MM.1S (cell line): ENCODE measurements at places on chromosomes 1 and 21.
A peak's percentile ranks its signal among the peaks of the same experiment; 100 is the strongest.

GRCh38 chr1:7454895-7455784 lies 316.0 kb upstream of the VAMP3 start:
- DNase-seq, result no peak

GRCh38 chr1:5651964-5652821 lies 340.0 kb downstream of the NPHP4 start:
- DNase-seq, result no peak

- DNase-seq, result no peak
These were observed 19.7 kb upstream of the FASLG start for GRCh38 chr1:172638885-172639831.

DNA sequence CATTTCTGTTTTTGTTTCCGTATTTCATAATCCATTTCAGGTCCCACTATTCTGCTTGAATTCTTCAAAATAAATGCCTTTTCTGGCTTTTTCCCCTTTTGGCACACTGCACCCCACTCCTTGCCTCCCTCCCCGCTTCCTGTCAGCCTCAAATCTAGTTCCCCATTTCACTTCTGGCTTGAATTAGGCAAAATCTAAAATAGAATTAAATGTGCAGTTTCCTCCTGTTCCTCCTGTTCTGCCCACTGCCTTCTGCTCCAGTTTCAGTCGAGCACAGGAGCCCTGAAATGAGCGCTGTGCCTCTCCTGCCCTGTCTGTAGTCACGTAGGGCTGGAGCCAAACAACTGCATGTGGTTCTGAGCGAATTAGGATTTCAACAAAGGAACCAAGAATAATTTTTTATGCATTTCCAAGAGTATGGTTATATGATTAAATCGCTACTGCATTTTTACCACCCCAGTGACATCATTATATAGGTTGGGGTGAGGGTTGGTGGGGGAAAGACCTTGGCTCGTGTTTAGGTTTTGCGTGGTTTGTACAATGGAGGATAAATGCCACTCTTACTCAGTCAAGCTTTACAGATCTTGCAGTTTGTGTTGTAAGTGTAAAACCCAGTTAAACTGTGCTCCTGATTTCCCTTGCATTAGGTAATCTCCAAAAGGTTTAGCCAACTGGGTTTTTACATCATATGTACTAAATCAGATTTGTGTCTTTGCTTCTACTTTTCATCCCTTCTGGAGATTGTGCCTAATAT lies 114.9 kb downstream of the VPS13D start:
- DNase-seq, result no peak

DNA sequence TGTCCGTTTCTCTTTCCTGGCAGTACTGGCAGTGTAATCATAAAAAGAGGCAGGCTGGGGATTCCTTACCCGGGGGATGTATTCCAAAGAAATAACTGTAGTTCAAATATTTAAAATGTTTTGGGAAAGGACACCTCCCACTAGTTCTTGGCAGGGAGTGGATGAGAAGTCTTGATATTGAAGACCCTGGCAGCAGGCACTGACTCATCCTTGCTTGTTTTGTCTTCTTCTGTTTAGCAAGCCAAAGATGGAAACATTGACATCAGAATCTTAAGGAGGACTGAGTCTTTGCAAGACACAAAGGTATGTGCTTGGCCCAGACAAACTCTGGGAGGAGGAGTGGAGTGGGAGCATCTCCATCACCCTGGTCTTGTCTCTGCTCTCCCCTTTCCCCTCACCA lies 639 bp downstream of the IL20 start:
- no peak for DNase-seq

- no peak for DNase-seq
These were observed 384.7 kb downstream of the SRGAP2C start for GRCh38 chr1:121569428-121569827.

DNA sequence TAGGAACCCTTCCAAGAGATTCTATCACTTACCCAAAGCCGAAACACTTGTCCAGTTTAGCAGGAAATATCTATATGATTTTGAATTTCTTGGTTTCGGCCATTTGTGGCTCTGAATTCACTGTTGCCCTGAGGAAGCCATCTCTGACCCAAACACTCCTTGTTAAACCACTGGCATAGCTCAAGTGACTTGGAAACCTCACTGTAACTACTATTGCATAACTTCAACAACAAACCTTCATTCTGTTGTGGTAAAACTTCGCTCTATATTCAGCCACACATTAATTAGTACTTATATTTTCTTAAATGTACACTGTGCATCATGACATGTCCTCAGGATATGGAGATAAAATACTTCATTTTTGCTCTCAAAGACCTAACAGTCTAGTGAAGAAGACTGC lies 63.2 kb downstream of the ST6GALNAC3 start:
- DNase-seq, result no peak

- no peak for DNase-seq
These were observed 586 bp downstream of the COL24A1 start for GRCh38 chr1:86155807-86156565.

- DNase-seq, result no peak
These were observed 8.9 kb downstream of the PLA2G2F start for GRCh38 chr1:20147846-20148570.

DNA sequence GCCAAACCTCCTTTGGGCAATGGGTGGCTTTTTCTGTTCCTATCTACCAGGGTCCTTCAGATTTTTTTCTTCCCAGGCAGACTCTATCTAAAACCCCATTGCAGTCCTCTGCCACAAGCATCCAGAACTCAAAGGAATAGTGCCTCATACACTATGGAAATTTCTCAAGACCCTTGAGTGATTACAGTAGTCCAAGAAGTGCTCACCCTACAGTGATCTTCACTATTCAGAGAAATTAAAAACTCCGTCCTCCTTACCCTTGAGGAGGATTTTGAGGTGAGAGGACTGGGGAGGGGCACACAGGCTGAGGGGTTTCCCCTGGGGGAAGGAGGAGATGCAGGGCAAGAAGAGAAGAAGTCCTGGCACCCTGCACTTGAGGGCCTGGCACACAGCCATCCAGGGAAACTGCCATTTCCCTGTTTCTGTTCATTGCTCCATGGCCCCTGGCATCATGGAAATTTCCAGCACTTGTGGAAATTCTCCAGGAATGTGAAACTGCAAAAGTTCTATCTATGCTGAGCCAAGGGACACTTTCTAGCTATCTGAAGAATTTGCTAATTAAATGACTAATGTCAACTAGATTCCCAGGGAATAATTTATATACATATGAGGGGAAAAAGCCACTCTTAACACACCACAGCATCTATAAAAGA lies 102.5 kb upstream of the ATP1B1 start:
- no peak for DNase-seq

DNA sequence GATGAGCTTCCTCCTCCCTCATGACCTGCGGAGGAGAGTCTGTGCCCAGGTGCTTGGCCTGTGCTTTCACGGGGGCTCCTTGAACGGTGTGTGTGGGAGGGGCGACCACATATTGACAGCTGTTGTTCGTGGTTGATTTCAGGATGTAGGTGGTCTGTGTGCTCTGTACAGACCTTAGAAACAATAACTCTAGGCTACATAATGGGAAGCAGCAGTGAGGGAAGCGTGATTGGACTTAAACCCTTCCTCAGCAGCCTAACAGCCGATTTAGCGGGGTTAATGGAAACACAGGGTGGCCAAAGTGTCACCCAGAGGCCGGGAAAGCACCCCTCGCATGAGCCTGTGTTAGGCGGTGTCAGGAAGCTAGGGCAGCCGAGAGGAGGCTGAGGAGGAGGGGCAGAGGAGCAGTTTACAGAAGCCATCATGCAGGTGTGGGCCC lies 56.0 kb downstream of the TBCE start:
- no peak for DNase-seq

GRCh38 chr1:119937198-119937597 lies 40.9 kb upstream of the ADAM30 start:
- DNase-seq, result peak; percentile 22

- peak; percentile 42 for DNase-seq
These were observed 431 bp downstream of the ARPC5 start for GRCh38 chr1:183635099-183635605.

DNA sequence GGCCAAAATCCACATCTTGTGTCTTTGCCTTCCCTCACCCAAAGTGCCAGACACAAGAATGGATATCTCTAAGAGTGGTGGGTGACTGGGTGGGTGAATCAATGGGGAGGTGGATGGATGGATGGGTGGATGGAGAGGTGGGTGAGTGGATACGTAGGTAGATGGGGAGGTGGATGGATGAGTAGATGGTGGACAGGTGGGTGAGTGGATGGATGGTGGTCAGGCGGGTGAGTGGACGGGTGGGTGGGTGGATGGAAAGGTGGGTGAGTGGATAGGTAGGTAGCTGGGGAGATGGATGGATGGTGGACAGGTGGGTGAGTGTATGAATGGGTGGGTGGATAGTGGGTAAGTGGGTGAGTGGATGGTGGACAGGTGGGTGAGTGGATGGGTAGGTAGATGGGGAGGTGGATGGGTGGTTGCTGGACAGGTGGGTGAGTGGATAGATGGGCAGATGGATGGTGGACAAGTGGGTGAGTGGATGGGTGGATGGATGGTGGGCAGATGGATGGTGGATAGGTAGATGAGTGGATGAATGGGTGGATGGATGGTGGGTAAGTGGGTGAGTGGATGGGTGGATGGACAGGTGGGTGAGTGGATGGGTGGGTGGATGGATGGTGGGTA lies 34.2 kb downstream of the SLC19A1 start:
- no peak for DNase-seq

DNA sequence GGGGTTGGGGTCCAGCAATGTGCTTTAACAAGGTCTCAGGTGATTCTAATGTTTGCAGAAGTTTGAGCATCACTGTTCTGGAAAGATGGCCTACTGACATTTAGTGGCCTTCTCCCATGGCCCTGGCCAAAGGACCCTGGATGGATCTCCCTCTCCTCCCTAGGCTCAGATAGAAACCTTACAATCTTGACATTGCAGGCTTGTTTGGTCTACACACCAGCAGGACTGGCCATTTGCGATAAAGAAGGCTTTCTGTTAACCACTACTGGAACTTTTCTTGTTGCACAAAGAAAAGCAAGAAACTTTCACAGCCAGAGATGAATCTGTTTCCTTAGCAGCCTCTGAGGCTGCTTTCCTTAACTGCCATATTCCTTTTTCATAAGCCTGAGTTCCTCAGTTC lies 6.2 kb downstream of the DNALI1 start:
- DNase-seq, result no peak

DNA sequence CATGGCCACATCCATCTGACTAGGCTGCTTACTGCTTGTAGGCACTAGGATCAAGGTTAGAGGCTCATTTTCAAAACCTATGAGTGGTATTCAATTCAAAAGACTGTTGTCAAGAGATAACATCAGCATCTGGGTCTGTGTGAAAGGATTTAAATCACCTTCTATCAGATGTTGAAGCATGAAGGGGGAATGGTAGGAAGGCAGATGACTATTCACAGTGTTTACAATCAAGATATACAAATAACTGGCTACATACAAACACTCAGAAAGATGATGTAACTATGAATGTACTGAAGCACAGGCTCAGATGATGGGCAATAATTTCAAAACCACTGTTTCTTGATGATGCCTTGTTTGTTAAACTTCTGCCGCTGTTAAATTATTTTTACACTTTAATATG lies 249.2 kb downstream of the SLC45A1 start:
- no peak for DNase-seq

GRCh38 chr1:245878585-245878984 lies 628.5 kb downstream of the SMYD3 start:
- DNase-seq, result no peak

DNA sequence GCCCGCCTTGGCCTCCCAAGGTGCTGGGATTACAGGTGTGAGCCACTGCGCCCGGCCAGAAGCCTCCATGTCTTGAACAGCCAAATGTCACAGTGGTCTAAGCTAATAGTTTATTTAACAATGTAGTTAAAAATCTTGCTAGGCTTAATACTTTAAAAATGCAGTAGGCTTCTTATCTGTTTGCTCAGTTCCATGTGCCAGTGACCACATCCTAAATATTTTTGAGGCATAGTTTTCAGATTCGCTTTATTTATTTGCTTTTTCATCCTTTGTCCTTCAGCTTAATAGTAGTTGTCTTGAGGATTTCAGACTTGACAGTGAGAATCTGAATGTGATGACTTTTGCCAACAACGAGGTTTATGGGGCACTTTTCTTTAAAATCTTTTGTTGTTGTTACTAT lies 59.9 kb upstream of the PRRX1 start:
- DNase-seq, result no peak

GRCh38 chr1:187038784-187039183 lies 210.0 kb downstream of the PLA2G4A start:
- peak; percentile 85 for DNase-seq

DNA sequence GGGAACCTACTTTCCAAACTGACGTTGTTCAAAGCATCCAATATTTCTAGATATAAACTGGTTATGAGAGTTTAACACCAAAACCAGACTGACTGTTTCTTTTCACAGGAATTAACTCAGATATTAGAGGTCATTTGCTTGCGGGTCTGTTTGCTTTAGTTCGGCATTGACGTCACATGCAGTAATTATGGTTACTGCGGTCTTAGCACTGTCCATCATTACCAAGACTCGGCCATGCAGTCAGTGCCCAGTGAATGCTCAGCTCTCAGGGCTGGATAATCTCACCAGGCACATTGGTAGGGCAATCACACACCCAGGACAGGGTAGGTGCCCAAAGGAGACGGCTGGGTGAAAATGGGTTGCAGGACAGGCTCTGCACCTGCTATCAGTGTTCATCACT lies 9.9 kb upstream of the F3 start:
- DNase-seq, result no peak

GRCh38 chr1:38045401-38046332 lies 926 bp downstream of the POU3F1 start:
- no peak for DNase-seq

DNA sequence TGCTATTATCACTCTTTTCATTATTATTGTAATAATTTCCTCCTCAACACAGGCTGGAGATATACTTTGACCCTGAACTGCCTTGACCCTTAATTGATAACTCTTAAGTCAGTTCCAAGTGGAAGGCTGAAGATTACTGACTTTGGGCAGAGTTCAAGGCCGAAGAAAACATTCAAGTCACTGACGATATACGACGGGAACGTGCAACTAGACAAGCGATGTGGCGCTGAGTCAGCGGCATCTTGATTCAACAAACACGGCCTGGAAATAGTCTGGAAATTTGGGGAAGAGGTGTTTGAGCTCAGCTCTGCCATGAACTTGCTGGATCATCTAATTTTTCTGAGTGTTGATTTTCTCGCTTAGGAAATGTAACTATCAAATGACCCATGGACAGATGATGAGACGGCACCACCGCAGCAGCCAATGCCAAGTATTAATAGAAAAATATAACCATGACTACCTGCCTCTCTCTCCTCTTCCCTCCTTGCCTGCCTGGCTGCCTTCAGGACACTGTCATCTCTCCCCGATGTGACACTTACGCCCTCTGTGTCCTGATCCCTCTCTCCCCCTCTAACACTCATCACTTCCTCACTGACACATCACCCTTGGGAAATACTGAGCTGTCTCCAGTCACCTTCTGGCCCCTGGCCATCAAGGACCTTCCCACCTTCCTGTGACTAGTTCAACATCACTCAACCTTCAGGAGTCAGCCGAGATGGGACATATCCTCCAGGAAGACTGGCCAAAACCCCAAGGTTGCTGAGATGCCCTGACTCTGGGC lies 49.4 kb downstream of the TMCO4 start:
- DNase-seq, result no peak
